ENCODE measurements at places on chromosomes 12 and 14.
A peak's percentile ranks its signal among the peaks of the same experiment; 100 is the strongest.

- H3K27ac ChIP-seq = no peak overlapping the region
- no peak overlapping the region for H3K4me3 ChIP-seq
- H3K4me1 ChIP-seq = no peaks in the 10 kb centered on the region
- no peak for DNase-seq
- no peaks in the 10 kb centered on the region for H3K27me3 ChIP-seq
These were observed 28.5 kb upstream of the PAPLN start for GRCh38 chr14:73208846-73209245.

DNA sequence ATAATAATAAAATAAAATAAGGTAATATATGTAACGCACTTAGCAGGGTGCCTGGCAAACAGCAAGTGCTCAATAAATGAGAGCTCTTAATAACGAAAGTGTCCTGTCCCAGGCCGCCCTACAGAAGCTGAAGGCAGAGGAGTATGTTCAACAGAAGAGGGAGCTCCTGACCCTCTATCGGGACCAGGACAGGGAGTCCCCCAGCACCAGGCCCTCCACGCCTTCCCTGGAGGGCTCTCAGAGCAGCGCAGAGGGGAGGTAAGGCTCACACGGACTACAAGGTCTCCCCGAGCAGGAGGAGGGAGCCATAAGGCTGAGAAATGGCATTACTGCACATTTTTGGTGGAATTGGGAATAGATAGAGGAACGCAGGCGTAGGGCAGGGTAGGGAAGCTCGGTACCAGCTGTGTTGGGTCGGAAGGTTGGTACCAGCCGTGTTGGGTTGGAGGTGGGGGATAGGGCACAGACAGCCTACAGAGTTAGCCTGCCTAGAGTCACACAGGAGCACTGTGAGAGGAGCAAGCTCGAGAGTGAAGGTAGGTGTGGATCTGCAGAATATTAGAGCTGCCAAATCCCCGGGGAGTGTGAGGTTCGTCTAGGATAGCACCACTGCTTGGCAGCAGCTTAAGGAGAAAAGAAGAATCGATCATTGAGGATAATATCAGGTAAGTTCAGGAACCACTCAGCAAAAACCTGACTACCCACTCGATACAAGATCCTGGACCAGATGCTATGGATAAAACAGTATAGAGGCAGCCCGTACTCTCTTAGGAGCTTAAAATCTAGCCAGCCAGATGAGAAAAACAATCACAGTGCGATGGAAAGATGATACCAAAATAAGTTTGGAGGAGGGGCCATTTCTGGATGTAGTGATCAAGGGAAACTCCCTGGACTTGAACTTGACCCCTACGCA, 15.3 kb downstream of the TNFRSF1A start:
- H3K27me3 ChIP-seq = no peaks in the 10 kb centered on the region
- H3K4me3 ChIP-seq = no peak overlapping the region
- H3K36me3 ChIP-seq = peaks cover 4% of the 10 kb centered on the region
- H3K4me1 ChIP-seq = peaks cover 55% of the 10 kb centered on the region

DNA sequence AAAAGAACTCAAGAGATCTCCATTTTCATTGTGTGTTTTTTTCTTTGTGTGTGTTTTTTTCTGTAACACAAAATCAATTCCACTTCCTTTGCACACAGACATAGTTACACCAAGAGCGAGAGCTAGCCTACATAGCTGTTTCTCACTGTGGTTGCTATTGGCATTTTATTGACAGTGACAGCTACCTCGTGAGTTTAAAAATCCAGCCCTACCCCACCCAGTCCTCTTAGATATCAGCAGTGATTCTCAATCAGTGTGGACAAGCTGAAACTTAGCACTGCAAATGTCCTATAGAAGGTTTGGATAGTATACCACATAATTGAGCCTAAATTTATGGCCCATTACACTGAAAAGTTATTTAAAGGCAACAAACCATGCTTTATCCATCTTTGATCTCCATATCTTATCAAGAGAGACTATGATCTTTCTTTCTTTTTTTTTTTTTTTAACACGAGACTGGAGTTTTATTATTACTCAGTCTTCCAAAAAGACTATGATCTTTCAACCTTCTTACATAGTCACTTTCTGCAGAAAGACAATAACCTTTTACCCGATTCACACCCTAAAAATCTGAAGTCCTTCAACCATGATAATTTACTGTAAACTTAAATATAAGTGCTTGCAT, 46.8 kb downstream of the ATP2B1 start:
- DNase-seq = no peak
- no peaks in the 10 kb centered on the region for H3K27me3 ChIP-seq
- H3K27ac ChIP-seq = no peak overlapping the region
- no peaks in the 10 kb centered on the region for H3K36me3 ChIP-seq
- peaks cover 7% of the 10 kb centered on the region for H3K4me1 ChIP-seq

- H3K4me3 ChIP-seq = no peak overlapping the region
- H3K27me3 ChIP-seq = no peaks in the 10 kb centered on the region
- no peak overlapping the region for H3K27ac ChIP-seq
- H3K36me3 ChIP-seq = no peaks in the 10 kb centered on the region
- no peaks in the 10 kb centered on the region for H3K4me1 ChIP-seq
These were observed 4.6 kb upstream of the LRP1-AS start for GRCh38 chr12:57151741-57152630.

GRCh38 chr12:27960821-27961220, 11.7 kb downstream of the PTHLH start:
- no peaks in the 10 kb centered on the region for H3K4me1 ChIP-seq
- DNase-seq = no peak
- H3K36me3 ChIP-seq = no peaks in the 10 kb centered on the region
- H3K4me3 ChIP-seq = no peak overlapping the region

- H3K27me3 ChIP-seq = peaks cover 5% of the 10 kb centered on the region
- DNase-seq = no peak
- H3K36me3 ChIP-seq = no peaks in the 10 kb centered on the region
- H3K4me1 ChIP-seq = no peaks in the 10 kb centered on the region
- no peak overlapping the region for H3K27ac ChIP-seq
These were observed 86.7 kb upstream of the FZD10 start for GRCh38 chr12:130075497-130076076.

GRCh38 chr12:52836042-52836466, 1.9 kb upstream of the KRT79 start:
- no peak for DNase-seq
- H3K27ac ChIP-seq = no peak overlapping the region
- no peaks in the 10 kb centered on the region for H3K27me3 ChIP-seq
- H3K4me1 ChIP-seq = peaks cover 3% of the 10 kb centered on the region
- H3K4me3 ChIP-seq = no peak overlapping the region
- H3K36me3 ChIP-seq = no peaks in the 10 kb centered on the region

DNA sequence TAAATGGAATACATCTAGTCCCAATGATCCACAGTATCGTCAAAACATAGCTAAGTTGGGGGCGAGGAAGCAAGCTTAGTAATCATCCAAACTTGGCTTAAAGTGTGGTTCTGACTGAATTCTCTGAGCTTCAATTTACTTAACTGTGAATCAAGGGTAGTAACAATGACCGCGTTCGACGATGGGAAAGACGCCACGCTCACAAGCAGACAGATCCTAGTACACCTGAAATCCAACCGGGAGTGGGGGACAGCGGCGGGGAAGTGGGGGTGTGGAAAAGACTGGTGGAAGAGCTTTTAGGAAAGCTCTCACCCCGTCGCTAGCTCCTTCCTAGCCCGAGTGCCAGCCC, 433 bp downstream of the COX16 start:
- H3K4me1 ChIP-seq = no peaks in the 10 kb centered on the region
- H3K27me3 ChIP-seq = no peaks in the 10 kb centered on the region
- peak overlapping the region; percentile 66 for H3K4me3 ChIP-seq

DNA sequence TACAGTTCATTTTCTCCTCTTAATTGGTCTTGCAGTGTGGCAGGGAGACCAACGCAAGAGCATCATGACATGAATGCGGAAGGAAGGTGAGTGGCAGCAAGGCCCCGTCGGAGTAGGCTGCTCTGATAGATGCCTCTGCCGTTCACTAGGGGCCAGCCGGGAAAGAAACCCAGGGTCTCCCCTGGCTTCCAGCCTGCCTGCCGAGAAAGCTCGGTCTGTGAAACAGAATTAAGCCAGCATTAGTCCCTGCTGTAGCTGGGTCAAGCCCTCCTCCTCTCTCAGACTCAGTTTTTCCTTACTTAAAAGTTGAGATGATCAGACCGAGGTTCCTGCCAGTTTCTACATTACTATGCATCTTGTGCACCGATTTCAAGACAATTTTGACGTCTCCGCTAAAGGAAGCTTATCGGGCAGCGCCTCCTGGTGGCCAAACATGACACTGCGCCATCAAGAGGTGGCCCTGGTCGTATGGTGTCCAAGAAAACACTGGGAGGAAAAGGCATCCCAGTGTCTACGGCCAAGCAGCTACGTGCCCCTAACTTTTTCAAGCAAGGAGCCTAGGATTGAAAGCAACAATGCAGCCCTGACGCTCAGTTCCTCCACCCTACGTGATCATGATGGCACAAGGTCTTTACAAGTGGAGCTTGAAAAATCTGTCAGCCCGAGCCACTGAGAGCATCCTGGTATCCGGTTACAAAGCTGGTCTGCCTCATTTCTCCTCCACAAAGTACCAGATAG, 131.6 kb downstream of the KSR2 start:
- no peaks in the 10 kb centered on the region for H3K36me3 ChIP-seq
- no peak overlapping the region for H3K4me3 ChIP-seq
- DNase-seq = no peak
- peaks cover 15% of the 10 kb centered on the region for H3K27me3 ChIP-seq
- H3K27ac ChIP-seq = no peak overlapping the region

DNA sequence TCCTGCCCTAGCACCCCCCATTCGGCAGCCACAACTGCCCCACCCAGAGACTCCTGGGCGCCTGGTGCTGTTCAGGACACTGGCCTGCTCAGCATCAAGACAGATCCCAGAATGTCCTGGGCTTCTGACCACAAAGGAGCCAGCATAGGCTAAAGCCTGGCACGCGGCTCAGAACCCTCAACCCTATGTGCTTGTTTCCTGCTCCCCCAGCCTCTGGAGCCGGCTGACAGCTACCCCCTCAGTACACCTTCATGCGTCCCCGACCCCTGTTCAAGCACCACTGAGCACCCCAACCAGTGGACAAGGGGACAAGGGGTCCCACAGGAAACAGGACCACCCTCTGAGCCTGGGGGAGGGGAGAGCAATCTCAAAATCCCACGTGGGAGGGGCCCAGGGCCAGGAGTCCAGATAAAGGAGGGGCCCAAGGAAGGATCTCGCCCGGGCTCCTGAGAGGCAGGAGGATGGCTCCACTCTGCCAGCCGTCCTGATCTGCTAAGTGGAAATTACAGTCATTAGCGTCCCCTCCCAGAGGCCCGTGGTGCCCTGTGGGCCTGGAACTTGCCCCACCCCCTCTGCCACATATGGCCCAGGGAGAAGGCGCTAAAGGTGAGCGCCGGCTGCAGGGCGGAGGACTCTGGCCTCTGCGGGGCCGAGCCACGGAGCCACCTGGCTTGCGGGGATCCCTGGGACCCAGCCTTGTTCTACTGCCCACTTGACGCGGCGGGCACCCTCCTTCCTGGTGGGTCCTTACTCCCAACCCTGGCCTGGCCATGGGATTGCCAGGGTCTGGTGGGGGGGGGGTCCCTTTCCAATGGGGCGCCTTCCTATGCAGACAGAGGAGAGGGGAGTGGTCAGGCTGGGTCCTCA, 27.2 kb upstream of the GPR132 start:
- peak overlapping the region; percentile 86 for H3K27ac ChIP-seq
- DNase-seq = no peak
- no peaks in the 10 kb centered on the region for H3K36me3 ChIP-seq
- H3K4me3 ChIP-seq = peak overlapping the region; percentile 68
- peaks cover 46% of the 10 kb centered on the region for H3K4me1 ChIP-seq
- no peaks in the 10 kb centered on the region for H3K27me3 ChIP-seq

DNA sequence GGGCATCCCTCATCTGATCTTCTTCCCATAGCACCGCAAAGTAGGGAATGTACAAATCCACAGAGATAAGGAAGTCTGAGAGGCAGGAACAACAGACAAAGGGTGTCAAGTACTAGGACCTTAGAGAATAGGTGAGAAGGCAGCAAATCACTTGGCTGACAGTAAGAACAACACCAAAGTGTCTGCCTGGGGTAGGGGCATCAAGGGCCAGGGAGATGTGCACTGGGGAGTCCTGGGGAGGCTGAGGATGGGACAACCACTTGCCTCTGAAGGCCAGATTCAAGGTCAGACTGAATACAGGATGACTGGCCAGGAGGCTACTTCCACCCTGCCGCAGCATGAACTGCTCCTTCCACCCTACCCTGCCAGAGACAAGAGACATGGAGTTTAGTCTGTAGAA, 1040.8 kb downstream of the BCL11B start:
- no peak overlapping the region for H3K27ac ChIP-seq
- DNase-seq = no peak
- no peaks in the 10 kb centered on the region for H3K36me3 ChIP-seq

DNA sequence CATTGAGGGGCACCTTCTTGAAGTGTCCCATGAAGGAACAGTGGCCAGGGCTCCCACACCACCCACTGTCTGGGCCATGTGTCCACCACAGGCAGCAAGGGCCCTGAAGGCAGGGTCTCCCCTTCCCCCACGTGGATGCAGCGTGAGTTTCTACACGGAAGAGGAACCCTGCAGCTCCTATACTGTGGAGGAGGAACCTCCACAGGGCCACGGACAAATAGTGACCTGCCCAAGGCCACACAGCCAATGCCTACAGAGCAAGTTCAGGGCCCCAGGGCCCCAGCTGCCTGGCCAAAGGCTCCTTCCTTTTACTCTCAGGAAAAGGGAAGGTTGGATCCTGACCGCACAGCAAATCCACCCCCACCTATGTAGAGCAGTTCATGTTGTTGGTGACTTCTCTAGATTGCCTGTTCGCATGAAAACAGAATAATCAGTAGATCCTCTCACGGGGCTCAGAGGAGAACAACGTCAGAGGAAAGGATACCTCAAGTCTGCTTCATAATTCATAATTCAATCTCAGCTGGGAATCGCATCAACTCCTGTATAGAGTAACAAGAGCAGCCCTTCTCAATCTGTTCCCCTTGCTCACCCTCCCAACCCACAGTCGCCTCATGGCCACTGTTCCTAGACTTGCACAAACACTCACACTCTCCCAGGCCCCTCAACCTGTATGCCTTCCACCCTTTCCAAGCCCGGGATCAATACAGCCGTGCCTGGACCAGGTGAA, 11.1 kb upstream of the KRT73 start:
- DNase-seq = no peak
- H3K36me3 ChIP-seq = no peaks in the 10 kb centered on the region
- peaks cover 13% of the 10 kb centered on the region for H3K27me3 ChIP-seq
- no peak overlapping the region for H3K4me3 ChIP-seq

DNA sequence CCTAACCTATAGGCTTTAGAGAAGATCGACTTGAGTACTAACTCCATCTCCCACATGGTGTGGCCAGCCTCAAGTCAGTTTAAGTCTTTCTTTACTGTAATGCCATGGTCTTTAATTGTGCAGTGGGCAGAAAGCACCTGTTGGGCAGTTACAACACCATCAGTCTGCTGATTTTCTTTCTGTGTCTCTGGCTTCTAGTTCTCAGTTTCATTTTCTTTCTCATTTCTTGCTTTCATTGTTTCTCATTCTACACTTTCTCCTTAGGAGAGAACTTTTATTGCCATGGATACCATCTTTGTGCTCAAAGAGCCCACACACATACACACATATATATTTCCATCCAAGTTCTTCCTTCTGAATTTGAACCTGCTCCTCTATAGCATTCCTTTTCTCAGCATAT, 96.1 kb upstream of the SLC16A7 start:
- H3K27ac ChIP-seq = no peak overlapping the region
- H3K27me3 ChIP-seq = no peaks in the 10 kb centered on the region
- DNase-seq = no peak
- no peak overlapping the region for H3K4me3 ChIP-seq

- 0 out of 2 replicates have a peak, but pooled peaks cover 4% of the 10 kb centered on the region for H3K27me3 ChIP-seq
- H3K4me1 ChIP-seq = no peaks in the 10 kb centered on the region
- no peak for DNase-seq
- H3K27ac ChIP-seq = no peak overlapping the region
- H3K4me3 ChIP-seq = no peak overlapping the region
These were observed 52.2 kb downstream of the NDUFA12 start for GRCh38 chr12:94951071-94951934.
